ENCODE measurements at places on chromosomes 2 and 18.

GRCh38 chr2:138444411-138444810 lies 57.2 kb upstream of the SPOPL start:
- DNase-seq, result no peak

DNA sequence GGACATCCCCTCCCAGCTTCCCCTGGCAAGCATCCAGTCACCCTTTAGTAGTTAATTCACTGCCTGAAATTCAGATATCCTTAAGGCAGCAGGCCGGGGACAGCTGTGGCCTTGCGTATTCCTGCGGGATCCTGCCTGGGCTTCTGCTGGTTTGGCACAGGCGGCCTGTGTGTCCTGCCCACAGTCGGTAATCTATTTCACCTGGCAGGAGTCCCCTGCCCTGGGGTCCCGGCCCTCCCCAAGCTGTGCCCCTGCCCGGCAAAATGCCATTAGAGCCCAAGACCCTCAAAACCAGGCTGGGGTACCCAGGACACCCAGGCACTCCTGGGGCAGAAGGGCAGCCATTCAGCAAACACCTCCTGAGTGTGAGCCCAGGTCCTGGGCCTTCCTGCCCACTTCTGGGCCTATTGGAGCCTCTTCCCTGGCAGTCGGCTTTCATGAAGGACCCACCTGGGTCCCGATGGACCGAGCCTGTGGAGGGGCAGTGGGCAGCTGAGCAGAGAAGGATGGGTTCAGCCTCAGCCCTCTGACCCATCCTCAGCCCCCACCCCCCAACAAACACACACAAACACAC lies 11.6 kb downstream of the CROCC2 start:
- no peak for DNase-seq

- DNase-seq, result peak; percentile 36
Observed at GRCh38 chr2:46294176-46294836, 2.9 kb upstream of the EPAS1 start.

GRCh38 chr2:60526623-60527022 lies 26.8 kb downstream of the BCL11A start:
- DNase-seq, result no peak

- DNase-seq, result peak; percentile 24
Observed at GRCh38 chr18:51234117-51235008, 36.9 kb upstream of the MEX3C start.

GRCh38 chr2:178858896-178859625 lies 51.8 kb upstream of the TTN start:
- no peak for DNase-seq

- DNase-seq, result peak; percentile 37
Observed at GRCh38 chr2:84855731-84856130, 25.2 kb downstream of the TRABD2A start.

DNA sequence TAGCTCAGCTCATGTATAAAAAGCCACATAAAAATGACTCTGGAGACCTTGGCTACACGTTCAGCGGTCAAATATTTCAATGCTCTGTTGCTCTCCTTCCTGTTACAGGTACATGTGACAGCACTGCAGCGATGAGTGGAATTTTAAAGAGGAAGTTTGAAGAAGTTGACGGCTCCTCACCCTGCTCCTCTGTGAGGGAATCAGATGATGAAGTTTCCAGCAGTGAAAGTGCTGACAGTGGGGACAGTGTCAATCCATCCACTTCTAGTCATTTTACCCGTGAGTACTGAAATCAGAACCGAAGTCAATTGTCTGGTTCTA lies 125.4 kb downstream of the CSRNP3 start:
- DNase-seq, result no peak

- no peak for DNase-seq
Observed at GRCh38 chr2:147777394-147777793, 67.4 kb upstream of the ACVR2A start.

GRCh38 chr2:172790404-172790803 lies 54.8 kb downstream of the RAPGEF4 start:
- no peak for DNase-seq

DNA sequence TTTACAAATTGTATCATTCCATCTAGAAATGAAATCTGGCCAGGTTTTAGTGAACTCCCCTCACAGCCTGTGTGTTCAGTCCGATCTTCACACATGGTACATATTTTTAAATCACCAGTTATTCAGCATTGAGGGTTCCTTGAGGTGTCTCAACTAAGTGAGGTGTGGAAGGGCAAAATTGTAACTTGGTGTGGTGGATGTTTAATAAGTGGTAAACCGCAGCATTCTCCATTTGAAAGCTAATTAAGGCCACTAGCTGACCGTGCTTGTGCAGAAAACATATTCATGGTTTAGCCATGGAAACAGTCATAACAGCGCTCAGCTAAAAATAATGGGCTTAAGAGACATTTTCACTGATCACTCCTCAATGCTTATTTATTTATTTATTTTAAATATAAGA lies 786.2 kb upstream of the FANCL start:
- DNase-seq, result no peak

DNA sequence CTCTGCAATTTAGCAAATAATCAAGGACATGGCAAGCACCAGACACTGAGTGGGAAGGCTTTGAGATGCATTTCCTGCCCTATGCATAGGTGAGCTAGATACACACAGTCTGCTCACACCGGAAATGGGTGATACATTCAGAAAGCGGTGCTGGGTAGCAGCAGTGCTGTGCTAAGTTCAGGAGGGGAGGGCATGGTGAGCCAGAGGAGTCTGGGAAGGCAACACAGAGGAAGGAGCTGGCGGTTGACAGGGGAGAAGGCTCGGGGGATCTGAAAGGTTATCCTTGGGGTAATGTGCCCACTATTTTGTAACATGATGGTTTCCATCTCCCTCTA lies 57.4 kb upstream of the EPAS1 start:
- DNase-seq, result peak; percentile 73

DNA sequence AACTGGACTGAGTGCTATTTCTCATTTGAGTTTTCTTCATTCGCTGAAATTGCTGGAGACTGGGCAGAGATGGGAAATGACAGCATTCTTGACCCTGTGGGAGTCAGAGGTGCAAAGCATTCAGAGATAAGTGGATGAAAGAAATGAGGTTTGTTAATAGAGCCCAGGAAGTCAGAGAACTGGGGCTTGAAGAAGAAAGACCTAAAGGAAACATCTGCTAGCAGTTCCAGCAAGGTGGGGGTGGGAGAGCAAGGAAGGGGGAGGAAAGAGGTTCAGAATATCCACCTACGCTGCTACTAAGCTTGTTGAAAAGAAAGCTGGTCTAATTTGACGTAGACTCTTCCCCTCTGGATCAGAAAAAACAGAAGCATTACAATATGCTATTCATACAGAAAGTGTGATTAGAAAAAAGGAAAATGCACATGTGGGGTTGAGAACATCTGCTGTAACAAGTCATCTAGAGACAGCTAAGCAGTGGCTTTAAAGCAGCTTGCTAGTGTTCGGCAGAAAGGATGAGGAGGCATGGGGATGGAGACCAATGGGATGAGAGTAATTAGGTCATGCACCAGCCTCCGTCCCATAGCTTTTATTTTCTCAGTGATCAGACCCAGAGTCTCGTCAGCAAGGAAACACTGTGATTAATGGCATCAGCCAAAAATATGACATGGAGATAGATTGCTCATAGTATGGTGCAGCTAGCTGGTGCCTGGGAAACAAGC lies 29.7 kb downstream of the NAB1 start:
- peak; percentile 67 for DNase-seq

GRCh38 chr2:191696966-191697365 lies 19.0 kb downstream of the NABP1 start:
- DNase-seq, result no peak

- no peak for DNase-seq
Observed at GRCh38 chr2:21245565-21245964, 121.8 kb downstream of the TDRD15 start.

DNA sequence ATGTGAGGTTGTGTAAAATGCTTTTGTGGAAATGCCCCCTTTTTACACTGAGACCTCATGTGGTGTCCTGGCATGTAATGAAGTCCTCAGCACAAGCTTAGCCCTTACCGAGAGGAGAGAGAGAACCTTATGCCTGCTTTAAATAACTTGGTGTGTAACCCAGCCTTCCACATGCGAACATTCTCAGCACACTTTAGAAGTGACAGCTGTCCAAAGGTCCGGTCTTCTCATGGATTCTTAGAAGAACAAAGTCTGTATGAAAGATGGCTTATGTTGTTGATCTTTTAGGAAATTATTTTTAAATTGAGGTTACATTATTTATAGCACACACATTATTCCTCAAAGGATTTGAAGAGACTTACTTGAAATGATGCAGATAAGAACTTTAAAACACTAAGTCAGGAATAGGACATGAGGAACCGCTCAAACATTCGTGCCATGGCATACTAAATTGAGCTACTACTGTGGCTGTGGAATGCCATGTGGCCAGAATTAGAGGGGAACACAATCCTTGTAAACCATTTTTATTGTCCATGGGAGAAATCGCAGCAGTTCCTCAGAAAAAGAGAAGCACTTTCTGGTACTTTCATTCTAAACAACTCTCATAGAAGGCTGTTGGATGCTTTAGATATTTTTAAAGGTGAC lies 79.6 kb downstream of the WDSUB1 start:
- no peak for DNase-seq

DNA sequence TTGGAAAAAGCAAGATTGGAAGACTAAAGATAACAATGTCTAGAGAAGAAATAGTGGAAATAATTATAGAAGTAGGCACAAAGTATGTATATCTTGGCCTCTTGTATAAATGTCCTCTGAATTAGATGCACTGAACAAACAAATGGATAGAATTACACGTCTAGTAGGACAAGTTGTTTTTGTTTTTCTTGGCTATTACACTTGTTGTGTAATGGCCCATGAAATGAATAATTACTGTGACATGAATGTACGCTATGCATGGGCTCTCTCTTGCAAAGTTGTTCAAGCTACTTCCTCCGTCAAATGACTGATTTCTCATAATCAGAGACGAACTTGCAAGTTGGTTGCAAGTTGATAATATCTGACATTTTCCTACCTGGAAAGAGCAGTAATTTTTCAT lies 126.2 kb downstream of the PDE1A start:
- no peak for DNase-seq
